ENCODE measurements at places on chromosomes 6 and 20. TPM values are rescaled to one million over a fixed set of nuclear protein-coding genes. Genes with fewer than 3 reads are reported as not detected.

Gene VWA7
- 1.6 TPM for total RNA-seq

Gene SGK2
- 0.50 TPM for total RNA-seq

Gene NTSR1
- total RNA-seq, result not detected

Gene SLC22A3
- not detected for total RNA-seq

Gene POM121L2
- not detected for total RNA-seq

Gene TRIM31
- not detected for total RNA-seq

Gene SALL4
- 0.74 TPM for total RNA-seq

Gene SLC23A2
- 16.2 TPM for total RNA-seq

Gene DEFB124
- total RNA-seq, result not detected

Gene FBXO30
- 3.4 TPM for total RNA-seq

Gene HUS1B
- 1.0 TPM for total RNA-seq

Gene SERAC1
- total RNA-seq, result 5.4 TPM

Gene DNPH1
- 86.5 TPM for total RNA-seq

Gene VEGFA
- 93.7 TPM for total RNA-seq

Gene BMP6
- 0.09 TPM for total RNA-seq

Gene FARS2
- 15.7 TPM for total RNA-seq

Gene PRR18
- 0.23 TPM for total RNA-seq

Gene OR2B6
- not detected for total RNA-seq

Gene OR2H2
- total RNA-seq, result not detected

Gene RAMACL
- not detected for total RNA-seq

Gene NKAIN4
- not detected for total RNA-seq

Gene CTCFL
- not detected for total RNA-seq

Gene ARHGAP40
- total RNA-seq, result not detected

Gene DEF6
- 97.1 TPM for total RNA-seq

Gene PLCB1
- total RNA-seq, result 3.6 TPM

Gene ARFGEF3
- total RNA-seq, result 1.8 TPM

Gene RNF39
- not detected for total RNA-seq

Gene OR2J3
- not detected for total RNA-seq

Gene RRAGD
- total RNA-seq, result 22.1 TPM

Gene TMX4
- total RNA-seq, result 21.2 TPM

Gene STMND1
- total RNA-seq, result not detected

Gene MAS1
- not detected for total RNA-seq

Gene TULP4
- total RNA-seq, result 18.4 TPM

Gene ZSCAN16
- 2.0 TPM for total RNA-seq

Gene BCAS1
- not detected for total RNA-seq

Gene SCRT2
- total RNA-seq, result not detected

Gene IFNGR1
- 25.6 TPM for total RNA-seq

Gene C20orf141
- total RNA-seq, result not detected

All from activated CD8-positive, alpha-beta T cell treated with anti-CD3 and anti-CD28 coated beads for 36 hours (primary cell).